ENCODE measurements at places on chromosomes 6 and 20.

- no peak for DNase-seq
Measured at GRCh38 chr6:112575309-112575834, 228.2 kb downstream of the RFPL4B start.

GRCh38 chr20:15992564-15992963, 580.7 kb downstream of the KIF16B start:
- no peak for DNase-seq

GRCh38 chr20:40189621-40190020, 499.4 kb downstream of the MAFB start:
- no peak for DNase-seq

- no peak for DNase-seq
Measured at GRCh38 chr6:168967281-168967925, 286.2 kb downstream of the THBS2 start.

- DNase-seq, result peak; percentile 34
Measured at GRCh38 chr20:21048841-21049273, 57.3 kb downstream of the LINC00237 start.

- DNase-seq, result no peak
Measured at GRCh38 chr6:152428126-152428525, 209.0 kb downstream of the SYNE1 start.

- no peak for DNase-seq
Measured at GRCh38 chr20:37575884-37576283, 48.2 kb upstream of the BLCAP start.

DNA sequence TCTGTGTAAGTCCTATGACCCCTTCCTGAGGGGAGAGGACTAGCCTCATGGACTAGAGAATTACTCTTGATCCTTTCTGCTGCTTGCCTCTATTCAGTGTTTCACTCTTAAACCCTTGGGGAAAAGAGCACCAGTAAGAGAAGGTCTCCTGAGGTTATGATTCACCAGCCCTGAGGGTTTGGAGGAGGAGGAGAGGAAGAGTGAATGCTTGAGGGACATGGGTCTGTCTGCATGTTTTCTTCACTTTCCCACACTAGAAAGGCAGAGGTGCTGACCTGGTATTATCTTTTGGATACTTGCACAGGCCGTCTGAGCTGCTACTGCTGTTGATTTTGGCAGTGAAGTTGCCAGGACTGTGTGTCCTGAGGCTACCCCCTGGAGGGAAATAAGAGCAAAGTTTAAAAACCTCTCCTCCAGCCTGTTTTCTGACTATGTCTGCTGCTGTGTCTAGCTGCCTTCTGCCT, 78.3 kb downstream of the CD109 start:
- peak; percentile 10 for DNase-seq

- no peak for DNase-seq
Measured at GRCh38 chr6:119311514-119312142, 37.9 kb downstream of the MAN1A1 start.

DNA sequence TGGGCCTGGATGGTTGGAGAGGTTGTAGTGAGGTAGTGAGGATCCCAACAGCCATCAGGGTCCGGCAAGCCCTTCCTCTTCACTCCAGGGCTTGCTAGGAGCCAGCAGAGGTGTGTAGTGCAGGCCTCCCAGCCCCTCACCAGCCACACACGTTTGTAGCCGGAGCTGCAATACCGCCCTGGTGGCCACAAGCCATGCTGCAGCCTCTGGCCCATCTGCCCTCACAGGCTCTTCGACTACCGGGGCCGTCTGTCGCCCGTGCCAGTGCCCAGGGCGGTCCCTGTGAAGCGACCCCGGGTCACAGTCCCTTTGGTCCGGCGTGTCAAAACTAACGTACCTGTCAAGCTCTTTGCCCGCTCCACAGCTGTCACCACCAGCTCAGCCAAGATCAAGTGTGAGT, 36.4 kb downstream of the EIF2S2 start:
- DNase-seq, result no peak

GRCh38 chr6:156348849-156349248, 428.3 kb upstream of the ARID1B start:
- no peak for DNase-seq

GRCh38 chr20:43838703-43839060, 76.0 kb upstream of the TOX2 start:
- no peak for DNase-seq

DNA sequence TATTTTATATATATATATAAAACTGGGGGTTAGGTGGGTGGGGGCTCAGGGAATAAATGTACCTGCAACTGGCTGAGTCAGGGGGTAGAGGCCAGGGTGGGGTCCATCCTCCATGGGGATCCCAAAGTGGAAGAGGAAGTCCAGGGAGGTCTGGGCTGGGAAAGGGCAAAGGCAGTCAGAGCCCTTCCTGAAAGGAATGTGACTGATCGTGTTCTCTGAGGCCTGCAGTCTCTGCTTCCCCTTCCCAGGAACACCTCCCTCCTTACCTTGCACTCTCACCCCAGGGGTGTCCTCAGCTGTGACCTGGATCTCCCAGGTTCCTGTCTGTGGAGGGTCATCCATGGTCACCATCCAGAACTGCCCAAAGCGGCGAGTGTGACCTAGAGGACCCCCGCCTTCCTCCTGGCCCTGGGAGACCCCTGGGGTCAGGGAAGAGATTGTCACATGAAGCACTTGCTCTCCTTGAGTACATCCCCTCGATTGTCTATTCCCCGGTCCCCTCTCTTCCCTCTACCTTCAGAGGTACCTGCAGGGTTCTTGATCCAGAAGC, 4.7 kb downstream of the SAPCD1 start:
- DNase-seq, result no peak
